ENCODE measurements at places on chromosomes 6 and 20.

DNA sequence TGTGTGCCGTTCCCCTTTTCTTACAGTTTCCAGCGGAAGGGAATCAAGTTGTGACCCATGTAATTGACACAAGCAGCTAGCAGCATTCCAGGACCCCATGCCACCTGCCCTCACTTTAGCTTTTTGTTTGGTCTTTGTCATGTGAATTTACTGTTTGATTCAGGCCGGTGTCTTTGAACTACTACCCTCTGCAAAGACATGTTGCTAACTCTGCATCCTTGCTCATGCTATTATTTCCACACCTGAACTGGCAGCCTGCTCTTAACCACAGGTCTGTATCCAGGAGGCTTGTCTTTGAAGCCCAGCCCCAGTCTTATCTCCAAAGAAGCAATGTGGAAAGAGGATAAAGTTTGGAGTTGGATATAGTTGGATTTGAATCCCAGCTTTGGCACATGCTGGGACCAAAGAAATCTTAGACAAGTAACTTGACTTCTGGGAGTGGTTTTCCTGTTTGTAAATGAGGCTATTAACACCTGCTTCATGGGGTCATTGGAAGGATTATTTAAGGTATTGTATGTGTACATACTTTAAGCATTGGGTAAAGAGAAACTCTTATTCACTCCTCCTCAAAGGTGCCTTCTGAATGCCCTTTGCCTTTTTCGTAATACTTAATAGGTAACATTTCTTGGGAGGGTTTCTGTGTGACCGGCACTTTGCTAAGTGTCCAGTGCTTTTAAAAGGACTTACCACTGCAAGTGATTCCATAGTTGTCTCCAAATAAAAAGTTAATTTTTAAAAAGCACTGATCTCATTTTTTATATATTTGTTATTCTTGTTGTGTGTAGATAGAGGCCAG is 52.4 kb downstream of the RALY start:
- no peak for DNase-seq

DNA sequence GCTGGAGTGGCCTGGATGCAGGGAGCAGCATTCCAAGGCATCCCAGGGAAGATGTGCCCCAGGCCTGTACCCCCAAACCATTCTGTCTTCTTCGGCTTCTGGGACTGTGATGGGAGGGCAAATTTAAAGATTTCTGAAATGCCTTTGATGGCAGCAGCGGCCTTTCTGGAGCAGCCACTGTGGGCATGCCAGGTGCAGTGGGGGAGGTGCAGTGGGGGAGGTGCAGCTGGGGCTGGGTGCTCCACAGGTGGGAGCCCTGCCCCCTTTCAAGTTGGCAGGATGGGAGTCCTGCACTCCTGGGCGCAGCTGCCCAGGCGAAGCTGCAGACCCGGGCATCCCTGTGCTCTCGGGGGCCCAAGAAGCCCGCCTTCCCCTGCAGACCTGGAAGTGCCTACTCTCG is 293.5 kb upstream of the MOCS1 start:
- no peak for DNase-seq

GRCh38 chr6:104862456-104862855 is 2.7 kb upstream of the HACE1 start:
- no peak for DNase-seq

- DNase-seq, result no peak
Observed at GRCh38 chr6:145815309-145816274, 997 bp upstream of the FBXO30 start.

DNA sequence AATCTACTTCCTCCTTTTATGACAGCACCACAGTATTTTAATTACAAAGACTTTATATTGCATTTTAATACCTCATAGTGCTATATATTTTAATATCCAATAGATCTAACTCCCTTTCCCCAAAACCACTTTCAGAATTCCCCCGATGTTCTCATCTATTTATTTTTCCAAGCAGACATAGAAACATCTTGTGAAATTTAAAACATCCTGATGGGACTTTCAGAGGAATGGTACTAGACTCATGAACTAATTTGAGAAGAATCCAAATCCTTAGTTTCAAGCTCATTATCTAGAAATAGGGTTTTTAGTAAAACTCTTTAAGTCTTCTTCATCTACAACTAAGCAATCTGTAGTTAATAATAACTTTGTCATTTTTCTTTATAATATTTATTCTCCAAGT is 97.0 kb downstream of the TRERF1 start:
- no peak for DNase-seq

GRCh38 chr6:156107624-156108101 is 652.0 kb upstream of the NOX3 start:
- no peak for DNase-seq

DNA sequence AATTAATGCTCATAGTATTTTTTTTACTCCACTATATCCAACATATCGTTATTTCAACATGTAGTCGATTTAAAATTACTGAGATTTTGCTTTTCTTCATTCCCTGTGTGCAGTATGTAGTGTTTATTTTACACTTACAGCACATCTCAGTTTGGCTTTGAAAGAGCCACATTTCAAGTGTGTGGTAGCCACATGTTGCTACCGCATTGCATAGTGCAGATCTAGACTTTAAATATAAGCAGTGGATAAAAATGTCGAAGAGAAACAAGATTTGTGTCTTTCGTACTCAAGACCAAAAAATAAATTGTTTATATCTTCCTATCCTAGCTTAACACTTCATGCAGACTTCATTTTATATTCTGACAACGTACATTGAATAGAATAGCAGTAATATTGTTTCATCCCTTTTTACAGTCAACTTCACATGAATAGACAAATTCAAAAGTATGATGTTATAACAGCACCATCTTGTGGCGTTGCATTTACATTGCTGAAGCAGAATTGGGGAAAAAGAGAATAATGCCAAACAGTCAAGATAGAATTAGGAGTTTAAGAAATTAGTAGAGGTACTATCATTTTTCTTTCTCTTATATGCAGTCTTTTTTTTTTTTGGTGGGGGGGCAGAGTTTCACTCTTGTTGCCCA is 29.9 kb downstream of the FBXO5 start:
- no peak for DNase-seq

- DNase-seq, result no peak
Observed at GRCh38 chr20:24608926-24609667, 139.7 kb downstream of the SYNDIG1 start.

DNA sequence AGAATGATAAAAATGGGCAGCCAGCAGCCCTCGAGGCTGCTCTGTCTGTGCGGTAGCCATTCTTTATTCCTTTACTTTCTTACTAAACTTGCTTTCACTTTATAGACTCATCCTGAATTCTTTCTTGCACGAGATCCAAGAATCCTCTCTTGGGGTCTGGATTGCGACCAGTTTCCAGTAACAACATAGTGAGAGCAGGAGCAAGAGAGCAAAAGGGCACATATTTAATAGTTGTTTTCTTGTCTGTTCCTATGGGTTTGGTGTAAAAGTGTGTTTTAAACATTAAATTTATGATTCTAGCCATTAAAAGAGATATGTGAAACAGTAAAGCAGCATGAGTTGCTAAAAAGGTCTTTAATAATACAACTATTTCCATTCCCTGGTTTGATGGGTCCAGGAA is 78.8 kb upstream of the OPRM1 start:
- DNase-seq, result no peak

- no peak for DNase-seq
Observed at GRCh38 chr6:44841829-44842228, 454.3 kb downstream of the CDC5L start.

- DNase-seq, result no peak
Observed at GRCh38 chr6:21352131-21352530, 241.4 kb upstream of the SOX4 start.

DNA sequence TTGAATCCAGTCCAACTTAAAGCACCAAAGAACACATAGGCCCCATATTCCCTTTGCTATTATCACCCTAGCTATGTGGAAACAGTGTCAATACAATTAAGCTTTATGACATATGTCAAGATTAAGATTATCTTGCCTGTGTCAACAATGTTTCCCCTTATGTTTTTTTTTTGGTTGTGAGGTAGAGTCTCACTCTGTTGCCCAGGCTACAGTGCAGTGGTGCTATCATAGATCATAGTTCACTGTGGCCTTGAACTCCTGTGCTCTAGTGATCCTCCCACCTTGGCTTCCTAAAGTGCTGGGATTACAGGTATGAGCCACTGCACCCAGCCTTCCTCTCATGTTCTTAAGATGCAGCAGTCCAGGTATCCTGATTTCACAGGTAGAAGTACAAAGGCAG is 17.8 kb downstream of the AFG1L start:
- DNase-seq, result no peak

DNA sequence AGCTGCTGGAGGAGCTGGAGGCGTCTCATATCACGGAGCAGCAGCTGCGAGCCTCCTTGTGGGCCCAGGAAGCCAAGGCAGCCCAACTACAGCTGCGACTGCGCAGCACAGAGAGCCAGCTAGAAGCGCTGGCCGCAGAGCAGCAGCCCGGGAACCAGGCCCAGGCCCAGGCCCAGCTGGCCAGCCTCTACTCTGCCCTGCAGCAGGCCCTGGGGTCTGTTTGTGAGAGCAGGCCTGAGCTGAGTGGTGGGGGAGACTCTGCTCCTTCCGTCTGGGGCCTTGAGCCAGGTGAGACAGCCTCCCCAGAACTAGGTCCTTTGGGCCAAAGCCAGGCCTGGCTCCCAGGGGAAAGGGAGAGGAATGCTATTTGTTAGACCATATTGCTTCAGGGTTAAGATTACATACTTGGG is 31.7 kb downstream of the C20orf173 start:
- DNase-seq, result no peak

- DNase-seq, result no peak
Observed at GRCh38 chr20:14832630-14833029, 495.2 kb upstream of the FLRT3 start.

Measured in GDM1 (cell line).